ENCODE measurements at places on chromosomes 7 and 10.

- DNase-seq = no peak
Observed at GRCh38 chr10:132829403-132829802, 43.5 kb upstream of the NKX6-2 start.

- peak; percentile 67 for DNase-seq
Observed at GRCh38 chr7:43647673-43648472, 65.0 kb downstream of the STK17A start.

DNA sequence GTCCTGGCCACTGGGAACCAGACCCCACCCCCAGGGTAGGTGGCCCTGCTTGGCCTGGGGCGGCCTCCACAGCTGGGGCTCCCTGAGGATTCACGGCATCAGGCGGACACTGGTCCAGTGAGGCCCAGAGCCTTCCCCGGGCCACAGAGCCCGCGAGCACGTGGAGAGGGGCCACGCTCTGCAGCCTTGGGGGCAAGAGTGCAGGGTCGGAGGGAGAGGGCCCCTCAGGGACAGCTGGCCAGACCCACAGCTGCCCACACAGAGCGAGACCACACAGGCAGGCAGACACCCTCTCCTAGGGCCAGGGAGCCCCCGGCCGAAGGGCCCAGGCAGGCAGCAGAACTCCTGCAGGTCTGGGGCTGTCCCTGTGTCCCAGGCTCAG lies 10.7 kb downstream of the VENTX start:
- no peak for DNase-seq

- no peak for DNase-seq
Observed at GRCh38 chr10:132462463-132463332, 65.7 kb downstream of the PWWP2B start.

GRCh38 chr7:66734006-66734405 lies 6.5 kb upstream of the RABGEF1 start:
- no peak for DNase-seq

DNA sequence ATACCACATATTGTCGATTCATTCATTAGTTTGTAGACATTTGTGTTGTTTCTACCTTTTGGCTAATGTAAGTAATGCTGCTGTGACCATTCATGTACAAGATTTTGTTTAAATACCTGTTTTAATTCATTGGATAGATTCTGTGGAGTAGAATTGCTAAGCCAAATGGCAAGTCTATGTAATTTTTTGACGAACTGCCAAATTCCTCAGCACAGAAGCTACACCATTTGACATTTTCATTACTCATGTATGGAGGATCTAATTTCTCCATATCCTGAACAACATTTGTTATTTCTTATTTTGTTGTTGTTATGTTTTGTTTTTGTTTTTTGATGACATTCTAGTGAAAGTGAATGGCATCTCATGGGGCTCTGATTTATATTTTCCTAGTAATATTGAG lies 1351.3 kb upstream of the SORCS1 start:
- DNase-seq = no peak

GRCh38 chr7:105611856-105612775 lies 30.8 kb upstream of the EFCAB10 start:
- DNase-seq = no peak

DNA sequence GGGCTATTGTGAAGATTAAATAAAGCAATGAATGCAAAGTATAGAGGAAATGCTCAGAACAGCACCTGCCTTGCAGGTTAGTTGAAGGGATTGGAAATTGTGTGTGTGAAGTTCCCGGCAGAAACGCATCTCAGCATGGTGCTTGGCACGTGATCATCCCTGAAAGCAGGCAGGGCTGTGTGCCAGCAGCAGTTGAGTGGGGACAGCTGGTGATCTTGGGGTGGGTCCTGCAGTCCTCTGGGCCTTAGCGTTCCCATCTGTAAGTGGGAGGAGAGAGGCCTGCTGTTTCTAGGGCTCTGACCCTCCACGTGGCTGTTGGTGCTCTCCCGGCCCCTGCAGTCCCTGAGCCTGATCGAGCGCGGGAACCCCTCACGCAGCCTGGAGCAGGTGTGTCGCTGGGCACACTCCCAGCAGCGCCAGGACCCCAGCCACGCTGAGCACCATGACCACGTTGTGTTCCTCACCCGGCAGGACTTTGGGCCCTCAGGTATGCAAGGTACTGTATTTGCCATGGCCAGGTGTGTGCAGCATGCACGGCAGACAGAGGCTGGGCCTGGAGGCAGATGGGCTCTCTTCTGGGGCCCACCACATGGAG lies 55.3 kb downstream of the TBATA start:
- DNase-seq = peak; percentile 78

DNA sequence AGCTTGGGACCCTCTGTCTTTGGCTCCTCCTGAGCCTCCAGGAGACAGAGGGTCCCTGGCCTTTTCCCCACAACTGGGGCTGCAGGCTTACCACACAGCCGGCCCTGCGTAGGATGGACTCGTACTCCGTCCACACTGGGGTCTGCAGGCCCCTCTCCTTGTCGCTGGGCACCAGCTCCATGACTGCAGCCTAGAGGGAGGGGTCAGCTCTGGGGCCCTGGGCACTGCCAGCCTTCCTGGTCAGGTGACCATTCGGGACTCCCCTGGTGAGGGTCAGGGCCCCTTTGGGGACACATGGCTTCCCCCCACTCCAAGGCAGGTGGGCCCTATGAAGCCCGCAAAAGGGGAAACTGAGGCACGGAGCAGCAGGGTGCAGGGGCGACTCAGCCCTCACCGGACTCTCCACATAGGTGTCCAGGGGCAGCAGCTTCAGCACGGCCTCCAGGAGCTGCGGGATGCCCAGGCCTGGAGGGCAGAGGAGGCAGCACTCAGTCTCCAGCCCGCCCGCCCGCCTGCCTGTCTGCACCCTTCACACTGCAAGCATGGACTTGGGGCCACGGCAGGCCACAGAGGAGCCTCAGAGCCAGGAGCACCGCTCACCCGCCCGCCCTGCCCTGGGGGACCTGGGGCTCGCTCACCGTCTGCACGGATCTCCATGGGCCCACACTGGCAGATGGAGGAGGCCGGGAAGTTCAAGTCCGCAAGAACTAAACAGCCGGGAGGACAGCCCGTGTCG lies 1.1 kb downstream of the FUOM start:
- no peak for DNase-seq

GRCh38 chr10:132149271-132149670 lies 37.5 kb upstream of the DPYSL4 start:
- no peak for DNase-seq

All from NCI-H1105 (cell line).